ENCODE measurements at places on chromosomes 16 and 17.

DNA sequence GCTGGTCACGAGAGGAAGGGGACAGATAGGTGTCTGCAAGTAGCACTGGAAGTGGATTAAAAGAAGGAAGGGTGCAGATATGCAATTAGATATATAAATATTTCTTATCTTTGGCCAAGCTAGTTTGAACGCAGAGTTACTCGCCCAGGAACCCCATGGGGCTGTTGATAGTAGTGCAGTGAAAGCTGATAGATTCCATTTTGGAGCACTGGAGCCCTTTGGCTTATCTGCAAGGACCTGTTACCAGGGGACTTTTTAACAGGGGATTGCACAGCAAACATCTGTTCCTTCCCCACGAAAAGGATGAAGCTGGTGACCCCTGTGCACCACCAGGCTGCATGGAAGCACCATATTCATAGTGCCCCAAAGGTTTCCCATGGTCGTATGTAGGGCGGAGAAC, 218.7 kb downstream of the SHISA9 start:
- no peak for DNase-seq

GRCh38 chr16:503150-504071, 24.1 kb upstream of the CAPN15 start:
- DNase-seq: no peak

- no peak for DNase-seq
These were observed 23.7 kb downstream of the MAP3K3 start for GRCh38 chr17:63645775-63646487.

DNA sequence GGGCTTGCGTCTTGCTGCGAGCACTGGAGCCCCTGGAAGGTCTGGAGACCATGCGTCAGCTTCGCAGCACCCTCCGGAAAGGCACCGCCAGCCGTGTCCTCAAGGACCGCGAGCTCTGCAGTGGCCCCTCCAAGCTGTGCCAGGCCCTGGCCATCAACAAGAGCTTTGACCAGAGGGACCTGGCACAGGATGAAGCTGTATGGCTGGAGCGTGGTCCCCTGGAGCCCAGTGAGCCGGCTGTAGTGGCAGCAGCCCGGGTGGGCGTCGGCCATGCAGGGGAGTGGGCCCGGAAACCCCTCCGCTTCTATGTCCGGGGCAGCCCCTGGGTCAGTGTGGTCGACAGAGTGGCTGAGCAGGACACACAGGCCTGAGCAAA, 7.4 kb downstream of the MPG start:
- DNase-seq: no peak

DNA sequence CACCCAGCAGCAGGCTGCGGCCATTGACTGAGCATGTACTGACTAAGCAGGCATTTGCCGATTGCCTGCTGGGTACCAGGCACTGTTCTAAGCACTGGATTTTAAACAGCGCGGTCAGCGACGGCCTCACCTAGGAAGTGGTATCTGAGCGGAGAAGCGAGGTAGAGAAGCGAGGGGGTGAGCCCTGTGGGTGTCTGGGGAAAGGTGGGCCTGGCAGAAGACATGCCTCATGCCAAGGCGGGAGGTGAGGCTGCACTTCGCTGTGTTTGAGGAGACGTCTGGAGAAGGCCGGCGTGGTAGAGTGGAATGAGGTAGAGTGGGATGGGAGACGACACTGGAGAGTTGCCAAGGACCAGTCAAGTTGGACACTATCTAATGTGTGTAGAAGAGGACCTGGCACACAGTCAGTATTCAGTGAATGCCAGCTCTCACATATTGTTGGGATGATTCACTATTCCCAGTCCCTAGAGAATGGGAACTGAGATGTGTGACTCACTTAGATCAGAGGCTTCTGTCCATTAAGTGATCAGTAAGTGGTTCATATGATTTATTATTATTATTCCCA, 14.4 kb downstream of the SYCE1L start:
- no peak for DNase-seq

DNA sequence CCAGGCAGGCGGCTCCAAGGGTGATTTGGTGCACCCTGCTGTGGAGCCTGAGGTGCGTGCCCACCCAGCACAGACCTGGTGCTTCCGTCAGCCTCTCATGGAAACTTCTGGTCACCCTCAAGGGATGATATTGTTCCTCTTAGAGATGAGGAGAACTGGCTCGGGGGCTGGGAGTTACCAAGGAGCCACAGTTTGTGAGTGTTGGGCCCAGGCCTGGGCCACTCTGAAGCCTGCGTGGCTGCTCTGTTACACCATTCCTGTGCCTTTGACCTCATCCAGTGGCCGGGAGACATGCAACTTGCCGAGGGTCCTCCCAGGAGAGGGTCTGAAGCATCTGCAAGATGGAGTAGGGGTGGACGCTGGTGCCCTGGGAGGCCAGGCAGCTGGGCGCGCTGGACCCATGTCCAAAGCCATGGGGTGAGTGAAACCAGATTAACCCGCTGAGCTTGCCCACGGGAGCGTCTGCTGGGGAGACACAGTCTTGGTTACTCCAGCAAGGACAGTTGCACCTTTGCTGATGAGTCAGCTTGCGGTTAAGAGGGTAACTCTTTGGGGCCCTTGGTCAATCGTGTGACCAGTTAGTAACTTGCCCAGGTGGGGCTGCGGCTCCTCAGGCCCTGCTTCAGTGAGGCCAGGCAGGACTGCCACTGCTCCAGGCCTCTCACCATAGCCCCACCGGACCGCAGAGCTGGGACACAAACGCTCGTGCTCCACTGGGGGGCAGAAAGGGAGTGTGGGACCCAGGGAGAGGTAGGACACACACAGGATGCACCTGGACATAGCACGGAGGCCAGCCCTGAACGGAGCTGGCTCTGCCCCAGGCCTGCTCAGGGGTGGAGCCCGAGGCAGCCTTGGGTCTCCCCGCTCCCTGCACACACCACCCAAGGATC, 7.5 kb downstream of the C16orf90 start:
- no peak for DNase-seq

DNA sequence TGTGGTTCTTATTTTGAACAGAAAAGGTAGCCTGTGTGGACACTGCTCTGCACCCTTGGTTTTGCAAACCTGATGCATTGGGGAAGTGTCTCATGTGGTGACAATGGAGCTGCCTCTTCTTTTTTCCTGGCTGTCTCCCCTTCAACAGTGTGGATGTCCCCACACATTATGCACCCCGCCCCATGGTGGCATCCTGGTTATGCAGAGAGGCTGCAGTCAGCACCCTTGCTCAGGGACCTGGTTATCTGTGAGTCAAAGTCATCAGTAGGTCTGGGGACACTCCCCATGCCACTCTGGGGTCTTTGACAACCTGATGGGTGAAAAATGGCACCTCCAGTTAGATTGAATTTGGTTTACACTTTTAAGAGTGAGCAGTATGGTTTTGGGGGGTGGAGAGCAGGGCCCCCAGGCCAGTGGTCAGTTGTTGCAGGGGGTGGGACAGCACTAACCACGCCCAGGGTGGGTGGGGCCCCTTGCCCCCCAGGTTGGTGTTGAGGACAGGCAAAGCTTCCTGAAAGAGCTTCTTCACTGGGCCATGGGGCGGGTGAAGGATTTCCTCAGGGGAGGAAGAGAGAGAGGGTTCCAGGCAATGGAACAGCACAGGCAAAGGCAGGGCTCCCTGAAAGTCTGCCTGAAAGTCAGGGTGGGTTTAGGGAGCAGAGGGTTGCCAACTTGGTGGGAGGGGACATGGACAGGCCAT, 24.6 kb upstream of the KCNJ12 start:
- DNase-seq: no peak

GRCh38 chr17:17675925-17676534, 5.2 kb upstream of the RAI1 start:
- no peak for DNase-seq

DNA sequence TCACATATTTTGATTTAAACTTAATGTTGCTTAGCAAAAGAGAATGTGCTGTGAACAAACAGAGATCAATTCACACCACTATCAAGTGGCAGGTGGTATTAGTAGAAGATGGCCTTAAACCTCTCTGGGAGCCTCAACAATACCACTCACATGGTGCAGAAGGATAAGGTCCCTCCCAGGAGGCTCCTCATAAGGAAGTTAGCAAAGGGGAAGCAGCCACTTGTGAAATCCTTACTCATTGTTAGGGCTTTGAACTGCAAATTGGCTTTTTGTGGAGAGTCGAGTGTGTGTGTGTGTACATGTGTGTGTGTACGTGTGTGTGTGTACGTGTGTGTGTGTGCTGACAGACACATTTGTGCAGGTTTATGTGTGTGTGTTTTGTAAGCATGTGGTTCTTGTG, 48.9 kb upstream of the ASIC2 start:
- DNase-seq: no peak

DNA sequence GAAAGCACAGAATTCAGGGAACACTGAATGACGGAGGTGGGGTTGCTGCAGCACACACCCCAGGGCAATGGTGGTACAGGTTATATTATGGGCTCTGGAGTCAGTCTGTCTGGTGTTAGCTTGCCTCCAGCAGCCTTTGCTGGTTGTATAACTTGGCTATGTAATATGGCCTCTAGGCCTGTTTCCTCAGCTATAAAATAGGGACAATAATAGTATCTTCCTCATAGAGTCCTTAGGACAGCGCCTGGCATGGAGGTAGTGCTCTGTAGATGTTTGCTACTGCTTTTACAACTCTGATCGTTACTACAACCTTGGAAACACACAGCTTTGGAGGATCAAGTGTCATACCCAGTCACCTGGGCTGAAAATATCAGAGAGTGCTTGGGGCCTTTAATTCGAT, 31.5 kb downstream of the GTF3C1 start:
- DNase-seq: no peak

DNA sequence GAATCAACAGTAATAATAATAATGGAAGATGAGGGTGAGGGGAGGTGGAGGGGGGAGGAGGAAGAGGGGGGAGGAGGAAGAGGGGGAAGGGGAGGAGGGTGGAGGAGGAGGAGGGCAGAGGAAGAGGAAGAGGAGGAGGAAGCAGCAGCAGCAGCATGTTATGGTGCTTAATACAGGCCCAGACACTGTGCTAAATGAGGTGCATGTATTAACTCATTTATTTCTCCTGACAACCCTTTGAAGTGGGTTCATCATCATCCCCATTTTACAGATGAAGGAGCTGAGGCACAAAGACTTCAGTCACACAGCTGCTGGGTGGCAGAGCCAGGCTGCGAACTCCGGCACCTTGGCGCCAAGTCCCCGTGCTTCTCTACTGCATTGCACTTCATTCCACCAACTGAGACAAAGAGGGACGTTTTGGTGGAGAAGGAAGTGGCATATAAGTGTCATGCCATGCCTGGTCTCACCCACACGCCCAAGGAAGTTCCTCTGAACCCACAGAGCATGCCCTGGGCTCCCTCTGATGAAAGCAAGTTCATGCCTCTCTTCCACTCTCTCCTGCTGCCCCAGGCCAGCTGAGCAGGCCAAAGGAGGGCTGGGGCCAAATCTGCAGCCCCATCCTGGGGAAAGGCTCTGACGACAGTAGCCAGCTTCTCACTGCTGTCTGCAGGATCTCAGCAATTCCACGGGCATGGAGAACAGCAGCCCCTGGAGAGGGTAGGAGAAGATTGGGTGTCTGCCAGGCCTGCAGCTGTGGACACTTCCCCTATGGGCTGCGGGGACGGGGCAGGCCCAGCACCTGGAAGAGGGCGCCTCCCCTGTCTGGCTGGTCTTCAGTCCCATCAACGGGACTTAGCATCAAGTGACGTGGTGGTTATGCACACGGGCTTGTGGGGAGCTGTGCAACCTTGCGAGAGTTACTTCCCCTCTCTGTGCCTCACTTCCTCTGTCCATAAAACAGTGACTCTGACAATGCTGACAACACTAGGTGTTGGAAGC, 21.8 kb downstream of the XYLT1 start:
- no peak for DNase-seq

DNA sequence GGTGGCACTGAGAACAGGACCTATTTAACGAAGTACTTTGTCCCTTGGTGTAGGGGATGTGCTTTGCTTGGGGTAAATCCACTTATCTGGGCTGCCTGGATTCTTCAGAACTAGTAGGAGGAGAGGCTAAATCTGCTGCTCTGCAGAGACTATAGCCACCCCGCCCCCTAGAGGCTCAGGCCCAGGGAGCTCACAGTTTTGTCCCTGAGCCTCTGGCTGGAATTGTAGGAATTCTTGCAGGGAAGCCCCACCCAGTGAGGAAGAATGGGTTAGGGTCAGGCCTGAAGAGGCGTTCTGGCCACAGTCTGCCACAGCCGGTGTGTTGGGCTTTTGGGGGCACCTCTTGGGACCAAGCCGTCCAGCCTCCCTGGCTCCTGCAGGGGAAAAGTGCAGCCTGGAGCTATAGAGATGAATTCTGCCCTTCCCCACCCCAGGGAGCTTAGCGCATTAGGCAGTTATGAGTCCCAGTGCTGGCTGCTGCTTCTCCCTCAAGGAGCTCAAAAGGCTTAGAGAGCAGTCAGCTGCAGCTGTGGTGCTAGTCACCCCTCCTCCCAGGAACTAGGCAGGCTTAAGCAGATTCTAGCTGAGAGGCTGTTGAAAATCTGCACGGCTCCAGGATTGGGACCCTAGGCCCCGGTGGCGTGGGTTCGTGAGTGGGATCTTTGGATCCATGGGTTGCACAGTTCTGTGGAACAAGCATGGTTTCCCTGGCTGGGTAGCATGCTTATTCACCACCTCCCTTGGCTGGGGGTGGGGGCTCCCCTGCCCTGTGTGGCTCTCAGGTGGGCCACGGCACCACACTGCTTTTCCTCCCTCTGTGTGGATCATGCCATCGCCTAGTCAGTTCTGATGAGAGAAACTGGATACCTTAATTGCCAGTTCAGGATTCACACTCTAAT, 237.4 kb upstream of the TOM1L1 start:
- DNase-seq: no peak

GRCh38 chr16:86490859-86491639, 19.3 kb upstream of the FOXF1 start:
- DNase-seq: no peak

DNA sequence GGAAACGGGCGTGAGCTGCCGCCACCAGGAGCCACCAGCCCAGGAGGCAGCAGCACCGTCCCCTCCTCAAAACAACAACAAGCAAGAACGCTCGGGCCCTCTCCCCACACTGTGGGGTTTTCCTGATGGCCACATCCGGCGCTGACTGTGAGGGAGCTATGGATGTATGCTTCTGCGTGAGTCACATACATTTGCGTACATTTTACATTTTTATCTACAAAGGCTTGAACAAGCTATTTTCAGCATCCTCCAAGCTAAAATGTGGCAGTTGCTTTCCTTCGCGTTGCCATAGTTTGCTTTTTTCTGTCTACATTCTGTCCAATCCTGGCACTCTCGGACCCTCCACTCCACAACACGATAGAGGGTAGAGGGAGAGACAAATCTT, 2.0 kb upstream of the ABR start:
- DNase-seq: no peak

- DNase-seq: no peak
These were observed 191.8 kb downstream of the SNX29 start for GRCh38 chr16:12168074-12169000.

DNA sequence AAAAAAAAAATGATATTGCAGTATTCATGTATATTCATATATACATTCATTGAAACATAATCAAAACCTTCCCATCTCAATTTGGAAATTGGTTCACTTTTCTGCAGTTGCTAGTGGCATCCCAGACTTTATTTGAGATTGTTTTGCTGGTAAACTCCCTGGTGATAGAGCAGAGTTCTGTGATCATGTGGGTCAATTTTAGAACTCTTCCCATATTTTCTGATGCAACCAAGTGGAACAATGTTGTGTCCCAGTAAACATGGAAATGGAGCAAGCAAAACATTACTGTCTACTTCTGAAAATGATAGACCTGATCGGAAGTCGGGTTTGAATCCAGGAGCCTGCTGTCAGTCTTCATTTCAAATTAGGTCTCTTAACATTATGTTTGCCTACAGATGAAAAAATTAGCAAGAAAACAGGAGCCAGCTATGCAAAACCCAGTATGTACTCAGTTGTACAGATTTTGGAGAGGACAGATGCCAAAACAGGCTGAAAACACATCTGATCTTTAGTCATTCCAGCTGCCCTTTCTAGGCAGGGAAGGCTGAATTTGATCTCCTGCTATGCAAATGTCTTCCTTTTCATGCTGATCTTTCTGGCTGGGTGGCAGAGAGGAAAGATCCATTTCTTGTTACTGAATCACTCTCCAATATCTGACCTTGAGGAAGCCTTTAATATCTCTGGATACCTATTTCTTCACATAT, 786.6 kb upstream of the SOX9 start:
- no peak for DNase-seq
